ENCODE measurements at places on chromosomes 2 and 18.

DNA sequence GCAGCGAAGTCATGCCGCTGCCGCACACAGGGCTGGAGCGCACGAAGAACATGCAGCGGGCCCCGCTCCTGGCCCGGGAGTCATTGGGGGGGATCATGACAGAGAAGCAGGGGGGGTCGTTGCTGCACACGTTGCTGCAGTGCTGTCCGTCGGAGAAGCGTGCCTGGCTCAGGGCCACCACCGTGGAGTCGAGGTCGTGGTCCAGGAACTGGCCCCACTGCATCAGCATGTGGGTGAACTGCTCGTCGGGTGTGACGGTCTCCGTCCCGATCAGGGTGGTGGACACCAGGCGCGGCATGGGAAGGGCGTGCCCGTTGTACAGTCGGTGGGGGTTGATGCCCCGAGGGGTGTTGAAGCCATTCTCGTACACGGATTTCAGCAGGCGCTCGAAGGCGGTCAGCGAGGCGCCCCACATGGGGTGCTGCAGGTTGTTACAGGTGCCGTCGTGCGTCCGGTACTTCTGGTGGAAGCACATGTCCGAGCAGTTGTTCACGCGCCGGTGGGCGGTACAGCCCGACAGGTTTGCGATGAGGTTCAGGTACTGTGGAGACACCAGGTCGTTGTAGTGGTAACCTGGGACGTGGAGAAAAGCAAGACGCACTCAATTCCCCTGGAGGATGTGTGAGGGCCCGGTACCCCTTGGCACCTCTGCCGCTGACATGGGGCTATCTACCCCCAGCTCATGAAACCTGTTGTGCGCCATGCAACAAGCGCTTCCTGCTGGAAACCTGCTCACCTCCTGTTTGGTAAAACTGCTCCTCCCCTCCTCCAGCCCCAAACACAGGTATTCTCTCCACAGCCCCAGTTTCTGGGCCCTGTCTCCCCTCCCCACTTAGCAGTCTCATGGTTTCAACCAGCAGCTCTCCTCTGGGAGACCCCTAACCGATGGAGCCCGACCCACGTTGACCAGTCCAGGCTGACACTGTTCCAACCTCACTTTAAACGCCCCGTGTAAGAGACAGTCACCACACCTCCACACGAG lies 94.9 kb downstream of the PXDN start:
- no peak for DNase-seq

DNA sequence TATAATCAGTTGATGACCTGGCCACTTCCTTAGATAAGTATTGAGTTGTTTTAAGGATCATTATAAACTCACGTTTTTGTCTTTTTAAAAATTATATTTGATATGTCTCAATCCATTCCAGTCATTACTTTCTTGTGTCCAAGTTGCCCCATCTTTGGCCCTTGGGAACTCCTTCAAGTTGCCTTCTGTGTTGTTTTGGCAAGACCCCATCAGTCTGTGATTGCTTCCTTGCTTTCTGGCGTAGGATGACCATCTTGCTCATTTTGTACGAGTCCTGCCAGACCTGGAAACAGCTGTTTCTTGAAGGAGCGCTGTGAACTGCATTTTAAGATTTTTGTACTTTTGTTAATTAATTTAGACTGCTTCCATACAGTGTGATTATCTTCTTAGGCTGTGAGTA lies 68.9 kb upstream of the ITM2C start:
- DNase-seq, result no peak

DNA sequence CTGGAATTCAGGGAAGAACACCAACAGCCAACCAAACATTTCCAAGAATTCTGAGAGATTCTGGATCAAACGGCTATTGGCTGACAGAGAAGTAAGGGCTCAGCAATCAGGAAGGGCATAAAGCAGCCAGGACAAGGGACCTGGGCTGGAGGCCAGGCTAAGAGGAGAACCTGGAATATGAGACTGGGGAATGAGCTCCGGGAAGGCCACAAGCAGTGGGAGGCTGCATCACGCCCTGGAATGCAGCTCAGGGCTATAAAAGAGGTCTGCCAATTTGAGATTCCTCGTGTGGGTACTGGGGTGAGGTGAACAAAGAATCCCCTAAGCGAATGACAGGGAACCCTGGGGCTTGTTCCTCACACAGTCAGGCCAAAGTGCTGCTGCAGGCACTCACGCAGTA lies 60.4 kb downstream of the ANO7 start:
- no peak for DNase-seq

GRCh38 chr2:58304843-58305242 lies 63.7 kb upstream of the FANCL start:
- no peak for DNase-seq

GRCh38 chr2:50707196-50707595 lies 324.7 kb downstream of the NRXN1 start:
- DNase-seq, result no peak

DNA sequence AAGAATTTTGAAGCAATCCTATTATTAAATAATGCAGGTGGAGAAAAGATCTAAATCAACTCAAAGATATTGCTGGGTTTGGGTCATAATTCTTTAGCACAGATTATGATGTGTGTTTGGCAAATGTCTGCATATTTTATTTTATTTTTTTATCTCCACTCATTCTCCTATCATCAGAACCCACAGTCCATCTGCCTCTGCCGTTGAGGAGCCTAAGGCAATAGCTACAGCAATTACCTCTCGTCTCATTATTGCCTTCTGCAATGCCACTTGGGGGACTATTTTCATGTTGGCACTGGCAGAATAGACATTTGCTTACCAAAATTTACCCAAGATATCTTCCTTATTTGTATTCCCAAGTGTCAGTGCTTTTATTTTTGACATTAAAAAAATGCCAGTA lies 815.9 kb upstream of the CNTNAP5 start:
- no peak for DNase-seq
